ENCODE measurements at places on chromosomes 1 and 21.

GRCh38 chr1:26583646-26584485 lies 54.3 kb downstream of the RPS6KA1 start:
- no peak for DNase-seq

DNA sequence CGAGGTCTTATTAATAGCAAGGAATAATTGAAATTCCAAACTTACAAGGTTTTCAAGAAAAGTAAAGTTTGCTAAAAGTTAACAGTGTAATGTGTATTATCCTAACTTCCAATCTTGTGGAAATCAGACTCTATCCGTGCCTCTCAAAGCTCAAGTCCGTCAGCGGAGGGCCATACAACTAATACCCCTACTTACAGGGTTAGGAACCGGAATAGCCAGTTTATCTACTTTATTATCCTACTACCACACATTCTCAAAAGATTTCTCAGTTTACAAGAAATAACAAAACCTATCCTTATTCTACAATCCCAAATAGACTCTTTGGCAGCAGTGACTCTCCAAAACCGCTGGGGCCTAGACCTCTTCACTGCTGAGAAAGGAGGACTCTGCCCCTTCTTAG lies 457.8 kb downstream of the PTPRC start:
- no peak for DNase-seq

- DNase-seq: no peak
These were observed 41.2 kb downstream of the DMAP1 start for GRCh38 chr1:44254392-44254910.

DNA sequence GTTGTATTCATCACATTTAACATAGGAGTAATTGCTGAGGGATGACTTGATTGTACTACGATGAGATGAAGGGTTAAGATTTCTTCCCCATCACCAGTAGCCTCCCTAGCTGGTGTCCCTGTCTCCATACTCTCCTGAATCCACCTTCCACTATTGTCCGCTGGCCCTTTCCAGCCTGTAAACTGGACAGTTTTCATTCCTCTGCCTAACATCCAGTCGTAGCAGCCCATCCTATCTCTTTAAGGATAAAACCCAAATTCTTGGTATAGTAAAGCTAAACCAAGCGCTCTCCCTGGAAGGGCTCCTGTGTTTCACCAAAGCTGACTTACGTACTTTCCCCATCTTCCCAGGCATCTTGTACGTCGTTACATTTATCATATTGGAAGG lies 670 bp downstream of the COX20 start:
- no peak for DNase-seq

DNA sequence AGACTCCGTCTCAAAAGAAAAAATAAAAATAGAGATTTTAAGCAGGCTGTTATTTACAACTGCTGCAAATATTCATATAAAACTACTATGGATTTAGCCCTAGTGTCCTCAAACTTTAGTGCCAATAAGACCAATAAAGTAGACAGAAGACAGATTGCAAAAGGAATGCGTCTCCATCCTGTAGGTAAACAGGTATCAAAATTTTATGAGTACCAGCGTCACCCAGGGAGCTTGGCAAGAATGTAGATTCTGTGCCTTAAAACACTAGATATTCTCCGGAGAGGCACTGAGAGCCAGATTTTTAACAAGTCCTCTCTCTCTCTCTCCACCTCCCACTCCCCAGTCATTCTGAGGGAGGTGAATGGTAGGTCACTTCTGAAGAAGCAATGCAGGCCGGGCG lies 18.4 kb downstream of the SMYD3 start:
- no peak for DNase-seq

GRCh38 chr1:172608098-172608601 lies 50.8 kb upstream of the FASLG start:
- no peak for DNase-seq

GRCh38 chr1:204225841-204226735 lies 12.3 kb upstream of the GOLT1A start:
- no peak for DNase-seq

DNA sequence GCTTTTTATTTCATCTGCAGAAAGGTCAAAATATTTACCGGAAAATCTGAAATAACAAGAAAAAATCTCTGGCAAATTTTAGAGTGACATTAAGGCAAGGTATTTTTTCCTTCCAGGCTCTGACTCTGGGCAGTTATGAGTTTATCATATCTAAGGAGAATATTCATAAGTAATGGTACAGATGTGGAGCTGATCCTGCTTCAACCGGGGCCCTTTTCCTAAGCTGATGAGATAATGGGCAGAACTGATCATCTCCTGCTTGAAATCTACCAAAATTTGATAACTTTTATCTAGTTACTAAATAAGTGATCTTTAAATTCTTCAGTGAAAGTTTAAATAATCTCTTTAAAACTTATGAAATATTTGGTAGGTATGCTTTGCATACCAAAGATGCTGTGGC lies 211.6 kb downstream of the COL11A1 start:
- DNase-seq: no peak

DNA sequence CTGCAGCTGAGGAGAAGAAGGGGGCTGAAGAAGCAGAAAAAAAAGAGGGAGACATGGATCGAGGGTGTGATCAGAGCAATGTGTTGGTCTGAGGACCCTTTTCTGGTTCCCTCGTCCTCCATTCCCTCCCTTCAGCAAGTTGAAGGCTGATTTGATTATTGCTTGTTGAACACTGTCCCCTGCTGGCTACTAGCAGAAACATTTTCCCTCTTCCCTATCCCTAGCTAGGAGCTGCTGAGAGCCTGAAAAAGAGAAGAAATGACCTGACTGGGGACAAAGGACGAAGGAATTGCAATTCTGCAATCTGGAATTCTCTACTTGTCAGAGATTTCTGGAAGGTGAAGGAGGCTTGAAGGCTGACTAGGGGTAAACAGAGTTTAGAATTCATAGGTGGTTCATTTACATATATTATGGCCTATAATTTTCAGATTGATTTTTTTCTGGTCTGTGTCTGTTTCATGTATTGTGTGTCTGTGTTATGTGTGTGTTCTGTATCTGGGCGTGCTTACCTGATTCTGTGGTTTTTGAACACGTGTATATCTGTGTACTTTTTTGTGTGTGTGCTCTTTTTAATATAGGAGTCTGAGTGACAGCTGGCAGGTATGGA lies 9.8 kb downstream of the NHLH1 start:
- DNase-seq: no peak

DNA sequence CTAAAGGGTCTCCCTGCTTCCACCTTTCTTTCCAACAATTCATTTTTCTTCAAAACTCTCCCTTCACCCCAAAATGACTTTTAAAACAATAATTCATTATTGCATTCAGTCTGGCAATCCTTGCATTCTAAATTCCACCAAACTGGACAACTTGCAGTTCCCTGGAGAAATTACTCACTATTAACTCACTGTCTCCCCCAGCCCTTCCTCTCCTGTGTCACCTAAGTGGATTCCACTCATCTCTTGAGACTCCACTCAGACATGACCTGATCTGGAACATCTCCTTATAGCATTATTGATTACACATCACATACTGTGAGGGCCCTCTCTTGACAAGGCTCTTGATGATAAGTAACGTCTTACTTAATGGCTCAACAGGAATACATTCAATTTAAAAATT lies 257.1 kb downstream of the BRINP2 start:
- DNase-seq: no peak

GRCh38 chr1:46535063-46535462 lies 16.4 kb downstream of the KNCN start:
- DNase-seq: no peak

GRCh38 chr21:34201001-34201400 lies 127.6 kb downstream of the MRPS6 start:
- no peak for DNase-seq

DNA sequence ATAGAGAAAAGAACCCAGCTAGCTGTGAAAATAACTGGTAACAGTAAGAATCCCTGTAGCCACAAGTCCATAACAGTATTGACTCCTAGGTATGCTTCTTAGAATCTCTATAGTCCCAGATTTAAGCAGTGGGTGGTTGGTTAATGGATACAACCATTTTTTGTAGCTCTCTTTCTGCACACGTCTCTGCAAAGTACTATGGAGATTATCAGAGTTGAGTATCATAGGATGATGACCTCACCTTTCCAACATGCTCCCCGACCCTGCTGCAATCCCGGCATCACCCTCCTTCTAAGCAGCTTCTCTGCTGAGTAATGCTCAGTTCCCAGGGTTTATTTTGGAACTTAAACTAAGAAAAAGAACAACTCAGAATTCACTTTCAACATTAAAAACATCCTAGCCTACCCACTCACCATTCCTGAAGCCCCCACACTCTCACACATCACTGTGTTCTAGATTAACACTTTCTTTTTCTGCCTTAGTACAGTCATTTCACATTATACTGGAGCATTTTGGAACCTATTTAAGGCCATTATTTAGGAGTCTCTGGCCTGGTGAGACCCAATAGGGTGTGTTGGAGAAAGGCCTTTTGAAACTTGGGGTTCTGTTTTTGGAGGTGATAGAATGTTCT lies 2.7 kb downstream of the MLLT11 start:
- DNase-seq: no peak

DNA sequence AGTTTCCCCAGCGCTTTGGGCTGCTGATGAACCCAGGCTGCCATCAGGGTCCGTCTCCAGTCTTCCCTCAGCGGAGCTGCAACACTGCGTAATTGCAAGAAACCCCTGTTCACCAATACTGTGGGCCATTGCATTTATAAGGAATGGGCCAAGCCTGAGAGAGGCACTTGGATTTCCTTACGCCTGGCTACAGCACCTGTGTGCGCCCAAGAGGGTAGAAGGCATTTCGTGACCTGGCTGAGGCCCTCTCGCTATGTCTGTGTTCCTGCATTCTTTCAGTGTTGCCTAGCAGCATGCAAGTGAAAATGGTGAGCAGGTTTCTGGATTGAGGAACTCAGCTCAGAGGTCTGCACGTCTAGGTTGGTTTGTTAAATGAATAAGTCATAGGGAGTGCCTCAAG lies 12.0 kb upstream of the OR2W3 start:
- DNase-seq: no peak

DNA sequence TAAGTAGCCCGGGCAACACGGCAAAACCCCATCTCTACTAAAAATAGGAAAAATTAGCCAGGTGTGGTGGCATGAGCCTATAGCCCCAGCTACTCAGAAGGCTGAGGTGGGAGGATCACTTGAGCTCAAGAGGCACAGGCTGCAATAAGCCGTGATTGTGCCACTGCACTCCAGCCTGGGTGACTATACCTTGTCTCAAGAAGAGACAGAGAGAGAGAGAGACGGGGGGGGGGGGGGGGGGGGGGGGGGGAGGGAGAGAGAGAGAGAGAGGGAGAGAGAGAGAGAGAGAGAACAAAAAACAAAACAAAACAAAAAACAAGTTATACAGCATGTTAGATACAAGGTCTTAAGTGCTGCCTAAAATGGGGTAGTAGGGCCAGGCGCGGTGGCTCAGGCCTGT lies 77.8 kb upstream of the ZNF281 start:
- no peak for DNase-seq

DNA sequence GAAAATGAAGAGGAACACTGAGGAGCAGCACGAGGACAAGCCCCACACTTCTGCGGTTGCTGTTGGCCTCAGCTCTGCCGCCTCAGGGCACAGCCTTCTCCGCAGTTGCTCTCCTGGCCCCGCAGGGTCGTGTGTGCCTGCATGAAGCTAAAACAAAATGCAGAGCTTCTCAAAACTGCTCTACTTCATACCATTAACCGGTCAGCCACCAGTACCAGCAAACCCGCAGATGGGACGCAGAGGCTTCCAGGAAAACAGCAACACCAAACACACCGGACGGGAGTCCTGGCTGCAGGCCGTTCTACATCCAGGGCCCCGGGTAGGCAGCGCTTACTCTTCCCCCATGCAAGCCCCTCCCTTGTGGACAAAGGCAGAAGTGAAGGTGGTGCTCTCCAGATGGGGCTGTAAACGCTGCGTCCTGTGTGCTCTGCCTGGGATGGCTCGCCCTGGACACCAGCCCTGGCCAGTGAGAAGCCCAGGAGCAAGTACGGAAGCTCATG lies 7.1 kb upstream of the C1orf159 start:
- DNase-seq: no peak

DNA sequence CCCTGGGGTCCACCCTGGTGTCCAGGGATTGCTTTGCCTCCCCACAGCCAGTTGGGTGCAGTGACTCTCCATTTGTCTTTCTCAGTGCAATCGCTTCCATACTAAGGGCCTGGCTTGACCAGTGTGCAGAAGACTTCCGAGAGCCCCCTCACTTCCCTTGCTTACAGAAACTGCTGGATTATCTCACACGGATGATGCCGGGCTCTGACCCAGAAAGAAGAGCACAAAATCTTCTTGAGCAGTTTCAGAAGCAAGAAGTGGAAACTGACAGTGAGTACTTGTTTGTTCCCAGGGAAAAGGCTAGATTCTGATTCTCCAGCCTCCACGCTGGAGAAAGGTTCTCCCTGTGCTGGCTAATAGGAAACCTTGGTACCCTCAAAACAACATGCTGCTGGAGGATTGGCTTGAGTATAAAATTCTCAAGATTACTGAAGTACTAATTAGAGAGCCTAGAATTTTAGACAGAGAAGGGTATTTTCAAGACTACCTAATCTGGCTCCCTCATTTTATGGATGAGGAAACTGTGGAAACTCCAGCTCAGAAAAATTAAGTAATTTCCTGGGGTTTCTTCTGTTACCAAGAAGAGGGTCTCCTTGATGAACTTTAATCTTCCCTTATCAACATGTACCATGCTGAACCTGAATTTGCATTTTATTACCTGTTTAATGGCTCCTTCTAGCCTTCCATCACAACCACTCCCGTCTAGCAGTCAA lies 75.8 kb downstream of the RGL1 start:
- DNase-seq: no peak

DNA sequence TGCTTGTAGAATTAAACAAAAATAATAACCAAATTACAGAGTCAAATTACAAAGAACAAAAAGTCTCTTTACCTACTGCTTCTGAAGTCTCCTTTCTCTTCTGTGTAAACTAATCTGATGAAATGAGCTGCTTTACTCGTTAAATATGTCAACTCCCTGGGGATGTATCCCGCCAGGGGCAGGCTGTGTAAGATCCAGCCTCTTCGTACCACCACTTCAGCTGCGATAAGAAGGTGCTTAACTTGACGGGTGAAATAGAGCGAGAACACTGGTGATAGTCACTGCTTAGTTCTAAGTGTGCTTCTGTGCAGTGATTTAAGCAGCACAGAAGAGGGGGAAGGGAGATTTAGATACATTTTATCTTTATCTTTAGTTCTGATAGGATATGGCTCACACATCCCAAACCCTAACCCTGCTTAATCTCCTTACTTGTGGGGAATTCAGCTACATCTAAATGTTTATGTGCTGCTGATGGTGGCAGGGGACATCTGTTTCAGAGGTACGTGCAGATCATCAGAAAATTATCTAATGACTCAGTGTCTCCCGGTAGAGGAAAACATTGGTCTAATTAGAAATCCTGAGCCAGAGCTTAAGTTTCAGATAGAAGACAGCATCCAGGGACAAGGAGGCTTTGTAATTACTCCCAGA lies 46.0 kb downstream of the RHOU start:
- DNase-seq: no peak

All from stimulated activated CD4-positive, alpha-beta T cell treated with anti-CD3 and anti-CD28 coated beads, Interleukin-15, amount 100 ng/mL, for 1 hour (primary cell).